HFFc6 (cell line): ENCODE measurements at places on chromosomes 5 and 9. TPM values are rescaled to one million over a fixed set of nuclear protein-coding genes. Genes with fewer than 3 reads are reported as not detected.
A peak's percentile ranks its signal among the peaks of the same experiment; 100 is the strongest.

DNA sequence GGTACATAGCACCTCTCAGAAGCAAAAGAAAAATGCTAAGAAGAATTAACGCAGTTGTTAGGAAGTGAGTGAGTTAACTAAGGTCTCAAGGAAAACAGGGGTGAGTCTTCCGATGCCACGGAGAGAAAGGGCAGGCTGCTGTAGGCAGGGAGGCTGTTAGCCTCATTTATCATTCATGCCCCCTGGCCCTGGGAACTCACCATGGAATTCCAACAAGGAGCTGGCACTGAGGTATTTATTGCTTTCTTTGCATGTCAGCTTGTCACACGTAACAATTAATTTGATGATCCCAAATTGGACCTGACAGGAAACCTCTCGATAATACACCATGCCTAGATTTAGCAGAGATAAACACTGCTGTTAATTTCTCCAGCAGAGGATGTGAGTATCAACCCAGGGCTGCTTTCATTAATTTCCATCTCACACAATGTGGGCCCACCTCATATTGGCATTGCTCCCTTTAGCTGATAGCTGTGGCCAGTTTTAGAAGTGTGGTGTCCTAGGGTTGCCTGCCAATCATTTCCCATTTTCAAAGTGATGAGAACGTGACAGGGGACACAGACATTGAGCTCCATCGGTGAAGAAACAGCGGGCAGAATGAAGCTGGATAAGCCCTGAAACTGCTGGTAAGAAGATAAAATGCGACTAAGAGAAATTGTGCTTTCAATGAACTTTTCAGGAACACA, 45.3 kb downstream of the DAP start:
- no peak for DNase-seq

DNA sequence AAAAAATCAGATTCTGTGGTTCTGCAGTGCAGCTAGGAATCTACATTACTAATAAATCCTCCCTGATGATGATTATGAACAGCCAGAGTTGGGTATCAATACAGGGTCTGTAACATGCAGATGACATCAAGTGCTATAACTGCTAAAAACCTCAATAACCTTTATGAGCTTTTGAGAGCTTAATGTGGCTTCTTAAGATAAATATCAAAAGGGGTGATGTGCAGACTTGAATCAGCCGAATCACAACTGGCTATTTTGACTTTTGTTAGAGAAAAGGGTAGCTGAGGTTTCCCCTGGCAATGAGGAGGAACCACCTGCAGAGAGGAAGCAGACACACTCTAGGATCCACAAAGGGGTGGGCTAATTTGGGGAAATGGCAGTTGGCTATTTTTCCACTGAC, 30.2 kb downstream of the CAPSL start:
- DNase-seq, result no peak

GRCh38 chr5:160743027-160743426, 109.0 kb downstream of the ATP10B start:
- DNase-seq, result no peak

GRCh38 chr5:154461531-154461930, 15.7 kb downstream of the SAP30L start:
- no peak for DNase-seq

PPP3R2 gene
- total RNA-seq, result not detected in 3 replicates

DNA sequence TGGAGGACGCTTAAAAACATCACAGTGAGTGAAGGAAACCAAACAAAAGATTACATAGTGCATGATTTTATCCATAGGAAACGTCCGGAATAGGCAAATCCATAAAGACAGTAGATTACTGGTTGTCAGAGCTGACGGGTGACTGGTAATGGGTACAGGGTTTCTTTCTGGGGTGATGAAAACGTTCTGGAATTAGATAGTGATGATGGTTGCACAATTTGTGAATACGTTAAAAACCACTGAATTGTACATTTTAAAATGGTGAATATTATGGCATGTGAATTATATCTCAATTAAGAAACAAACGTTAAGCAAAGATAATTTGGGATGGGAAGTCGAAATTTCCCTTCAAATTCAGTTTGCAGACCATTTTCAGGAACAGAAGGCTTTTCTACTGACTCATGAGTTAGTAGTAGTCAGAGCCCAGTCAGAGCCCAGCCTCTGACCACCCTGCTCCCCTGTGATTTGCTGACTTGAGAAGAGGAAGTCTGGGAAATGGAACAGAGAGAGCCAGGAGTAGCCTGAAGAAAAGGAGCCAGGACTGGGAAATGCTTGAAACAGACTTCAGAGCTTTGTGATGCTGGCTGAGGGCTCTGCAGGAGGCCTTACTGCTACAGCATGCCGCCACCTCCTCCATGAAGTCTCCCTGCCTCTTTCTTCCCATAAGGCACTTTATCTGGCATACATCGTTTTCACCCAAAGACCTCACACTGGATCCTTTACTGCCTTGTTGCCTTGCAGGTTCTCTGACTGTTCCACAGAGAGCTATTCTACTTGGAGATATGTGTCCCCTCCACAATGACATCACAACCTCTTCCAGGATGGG, 46.4 kb upstream of the CTNNA1 start:
- peak; percentile 61 for DNase-seq

LCNL1 gene
- not detected in 2 replicates for total RNA-seq

CREB3 gene
- 99.6 to 136 TPM (median 110 TPM) in 3 replicates for total RNA-seq

DNA sequence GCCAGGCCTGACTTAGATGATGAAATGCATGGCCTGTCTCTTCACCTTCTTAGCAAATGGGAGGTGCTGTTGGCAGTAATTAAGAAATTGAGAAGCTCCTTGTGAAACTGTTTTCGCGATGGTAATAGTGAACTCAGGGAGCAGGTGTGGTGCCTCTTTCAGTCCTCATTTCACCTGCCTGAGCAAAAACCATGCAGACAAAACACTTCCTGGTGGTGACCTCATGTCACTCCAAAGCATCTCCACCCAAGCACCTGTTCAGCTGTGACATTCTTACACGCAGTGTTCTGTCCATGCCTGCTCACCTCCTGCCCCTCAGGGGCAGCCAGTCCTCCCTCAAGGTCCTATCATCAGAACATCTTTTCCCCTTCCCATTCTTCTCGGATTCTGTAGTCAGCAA, 146.5 kb downstream of the CD180 start:
- DNase-seq, result no peak

LCN9 gene
- total RNA-seq, result not detected in 3 replicates

GRCh38 chr5:164394686-164395194, 889.3 kb downstream of the MAT2B start:
- no peak for DNase-seq

GRCh38 chr9:3842839-3843238, 317.0 kb upstream of the RFX3 start:
- DNase-seq, result no peak

PAX5 gene
- not detected in 3 replicates for total RNA-seq

DNA sequence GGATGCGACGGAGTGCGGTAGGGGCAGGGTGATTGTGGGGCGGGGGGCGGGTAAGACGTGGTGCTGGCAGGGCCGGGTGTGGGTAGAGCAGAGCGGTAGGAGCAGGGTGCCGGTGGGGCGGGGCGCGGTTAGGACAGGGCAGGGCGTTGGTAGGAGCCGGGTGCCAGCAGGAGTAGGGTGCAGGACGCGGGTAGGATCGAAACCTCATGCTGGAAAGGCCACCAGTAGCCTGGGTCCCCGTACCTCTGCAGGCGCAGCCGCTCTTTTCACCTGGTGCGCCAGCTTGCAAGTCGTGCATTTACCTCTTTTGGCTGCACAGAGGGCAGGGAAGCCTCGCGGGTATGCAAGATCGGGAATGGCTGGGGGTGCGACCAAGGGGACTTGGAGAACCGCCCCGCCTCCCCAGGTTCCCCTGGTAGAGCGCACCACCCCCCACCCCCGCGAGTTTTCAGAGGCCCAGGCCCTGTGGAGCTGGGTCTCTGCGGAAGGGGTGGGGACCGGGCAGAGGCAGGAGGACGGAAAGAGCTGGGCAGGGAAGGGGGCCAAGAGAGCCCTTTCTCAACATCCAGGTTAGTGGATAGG, 104.8 kb upstream of the SIMC1 start:
- no peak for DNase-seq

- DNase-seq, result no peak
These were observed 162.2 kb downstream of the TTLL11 start for GRCh38 chr9:121930956-121931355.

SPATA31C1 gene
- not detected in 3 replicates for total RNA-seq

DNA sequence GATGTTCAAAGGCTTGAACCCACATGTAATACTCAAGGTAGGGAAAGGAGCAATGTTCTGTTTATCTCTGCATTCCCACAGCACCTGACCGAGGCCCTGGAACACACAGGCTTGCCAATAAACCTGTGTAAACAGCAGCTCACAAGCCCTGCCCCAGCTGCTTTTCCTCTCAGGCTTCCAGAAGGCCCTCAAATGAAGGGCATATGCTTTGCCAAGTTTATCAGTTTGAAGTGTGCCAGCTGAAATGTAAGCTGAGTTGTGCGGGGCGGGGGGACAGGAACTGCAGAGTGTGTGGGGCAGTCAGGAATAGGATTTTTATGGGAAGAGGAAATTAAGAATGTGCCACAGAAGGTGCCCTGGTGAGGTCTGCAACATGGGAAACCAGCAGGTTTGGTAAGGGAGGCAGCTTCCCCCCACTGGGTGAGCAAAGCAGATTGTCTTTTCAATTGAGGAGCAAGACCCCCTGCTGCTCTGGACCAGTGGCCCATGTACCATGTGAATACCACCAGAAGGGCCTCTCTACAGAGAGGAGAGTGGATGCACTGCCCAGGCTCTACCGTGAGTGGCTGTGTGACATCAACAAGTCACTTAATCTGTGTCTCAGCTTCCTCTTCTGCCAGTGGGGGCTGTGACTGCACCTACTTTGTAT, 194.8 kb downstream of the SPOCK1 start:
- no peak for DNase-seq

- DNase-seq, result no peak
These were observed 2.8 kb downstream of the SHC3 start for GRCh38 chr9:89175828-89176261.

DNA sequence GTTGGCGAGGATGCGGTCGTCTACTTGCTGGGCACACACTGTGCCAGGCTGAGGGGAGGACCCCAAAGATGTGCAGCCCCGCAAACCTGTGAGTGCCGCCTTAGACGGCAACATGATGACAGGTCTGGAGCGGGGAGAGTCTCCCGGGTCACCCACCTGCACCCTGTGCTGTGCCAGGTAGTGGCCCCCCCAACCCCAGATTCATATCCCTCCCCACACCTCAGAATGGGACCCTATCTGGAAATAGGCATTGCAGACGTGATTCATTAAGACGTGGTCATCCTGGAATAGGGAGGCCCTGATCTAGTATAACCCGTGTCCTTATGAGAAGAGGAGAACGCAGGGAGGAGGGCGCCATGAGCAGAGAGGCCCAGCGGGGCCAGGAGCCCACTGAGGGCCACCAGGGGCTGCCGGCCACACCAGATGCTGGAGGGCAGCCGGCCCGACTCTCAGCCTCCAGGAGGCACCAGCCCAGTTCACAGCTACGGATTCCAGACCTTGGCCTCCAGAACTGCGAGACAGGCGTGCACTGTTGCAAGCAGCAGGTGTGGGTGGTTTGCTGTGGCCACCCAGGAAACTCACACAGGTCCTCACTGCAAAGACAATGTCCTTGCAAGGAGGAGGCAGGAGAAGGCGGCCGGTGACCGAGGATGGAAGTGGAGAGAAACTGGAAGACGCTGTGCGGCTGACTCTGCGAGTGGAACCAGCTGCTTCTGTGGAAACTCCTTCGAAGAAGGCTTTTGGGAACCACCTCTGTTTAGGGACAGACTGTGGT, 131.9 kb upstream of the LPCAT1 start:
- DNase-seq, result no peak

- no peak for DNase-seq
These were observed 113.0 kb downstream of the AUH start for GRCh38 chr9:91248707-91249106.

- DNase-seq, result no peak
These were observed 1239.8 kb upstream of the ACO1 start for GRCh38 chr9:31144614-31145013.

DNA sequence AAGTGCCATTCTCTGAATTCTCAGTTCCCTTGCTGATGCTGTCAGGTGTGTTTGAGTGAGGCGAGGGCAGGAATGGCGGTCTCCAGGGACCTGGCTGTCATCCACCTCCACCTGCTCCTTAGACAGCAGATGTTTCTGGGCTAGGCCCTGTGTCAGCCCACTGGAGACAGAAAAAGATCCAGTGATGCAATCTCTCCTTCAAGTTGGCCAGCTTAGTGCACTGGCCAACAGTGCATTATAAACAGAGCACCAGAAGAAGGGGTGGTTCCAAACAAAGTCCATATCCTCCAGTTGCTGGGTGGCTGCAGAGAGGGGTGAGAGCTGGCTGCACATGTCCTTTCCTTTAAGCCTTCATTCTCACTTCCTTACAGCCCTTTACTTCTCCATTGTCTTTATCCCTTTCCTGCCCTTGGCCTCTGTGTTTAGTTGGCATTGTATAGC, 26.5 kb downstream of the NANS start:
- DNase-seq, result no peak

PCDHB10 gene
- 0.74 to 1.2 TPM (median 0.87 TPM) in 3 replicates for total RNA-seq

ACER2 gene
- 1.5 to 1.9 TPM (median 1.7 TPM) in 3 replicates for total RNA-seq

GRCh38 chr9:136700959-136701667, 11.3 kb upstream of the DIPK1B start:
- peak; percentile 25 for DNase-seq

BAAT gene
- not detected in 3 replicates for total RNA-seq

IL4 gene
- not detected in 3 replicates for total RNA-seq

DNA sequence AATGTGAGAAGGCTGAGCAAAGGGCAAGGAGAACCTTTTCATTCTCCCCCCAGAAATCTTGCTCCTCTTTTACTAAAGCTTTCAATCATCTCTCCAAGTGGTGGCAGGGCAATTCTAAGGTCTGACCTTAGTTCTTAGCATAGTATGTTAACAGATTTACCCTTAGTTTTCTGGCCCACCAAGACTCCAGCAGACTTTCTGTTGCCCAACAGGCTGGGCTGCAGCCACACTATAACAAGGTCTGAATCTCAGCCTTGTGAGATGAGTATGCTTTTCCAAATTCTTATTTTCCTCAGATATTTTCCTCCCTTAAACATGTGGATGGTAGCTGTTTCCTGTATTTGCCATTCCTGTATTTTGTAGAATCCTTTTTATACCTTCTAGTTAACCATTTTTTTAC, 69.5 kb downstream of the NIPBL start:
- no peak for DNase-seq

DNA sequence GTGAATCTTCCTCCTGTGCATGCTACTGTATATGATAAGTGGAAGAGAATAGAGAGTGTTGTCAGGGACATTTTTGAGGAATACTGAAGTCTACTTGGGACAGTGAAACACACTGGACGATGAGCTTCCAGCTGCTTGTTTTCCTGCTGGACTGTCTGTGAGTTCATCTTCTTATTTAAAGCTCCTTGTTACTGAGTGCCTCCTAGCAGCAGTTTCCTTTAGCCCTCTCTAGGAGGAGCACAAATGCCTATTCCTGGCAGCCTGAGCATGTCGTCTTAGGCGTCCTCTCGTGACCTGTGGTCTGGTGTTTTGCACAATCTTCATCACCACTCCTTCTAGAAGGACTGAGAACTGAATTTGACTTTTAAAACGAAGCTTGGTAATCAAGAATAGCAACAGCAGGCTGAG, 43.8 kb downstream of the ANKRD33B start:
- no peak for DNase-seq

- no peak for DNase-seq
These were observed 230.3 kb downstream of the CRB2 start for GRCh38 chr9:123586275-123586674.

SIT1 gene
- total RNA-seq, result not detected in 2 replicates
